Natural killer cell (primary cell): ENCODE measurements at places on chromosomes 1 and 21. TPM values are rescaled to one million over a fixed set of nuclear protein-coding genes. Genes with fewer than 3 reads are reported as not detected.

GRCh38 chr1:41954533-41954944 lies 35.8 kb upstream of the HIVEP3 start:
- DNase-seq, result no peak

- no peak for DNase-seq
Observed at GRCh38 chr1:233897325-233898162, 6.9 kb upstream of the SLC35F3 start.

- DNase-seq, result no peak
Observed at GRCh38 chr21:31064803-31065202, 26.5 kb upstream of the KRTAP19-8 start.

DNA sequence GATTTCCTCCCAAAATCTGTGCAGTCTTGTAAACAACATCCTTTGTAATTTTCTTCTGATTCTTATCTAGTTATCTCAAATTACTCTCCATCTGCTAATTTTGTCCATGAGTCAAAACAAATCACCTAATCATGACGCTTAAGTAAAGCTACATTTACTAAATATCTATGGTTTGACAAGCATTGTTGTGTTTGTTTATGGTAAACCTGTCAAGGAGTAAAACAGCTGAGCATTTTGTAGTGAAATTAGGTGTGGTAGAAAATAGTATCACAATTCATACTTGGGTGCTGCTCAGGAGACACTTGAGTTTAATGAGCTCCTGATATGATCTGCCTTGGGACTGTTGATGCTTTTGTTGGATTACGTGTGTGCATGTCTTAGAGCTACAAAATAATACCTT lies 11.6 kb downstream of the TIPRL start:
- no peak for DNase-seq

- DNase-seq, result no peak
Observed at GRCh38 chr1:75641325-75641724, 30.4 kb upstream of the SLC44A5 start.

- no peak for DNase-seq
Observed at GRCh38 chr1:20848162-20848561, 61.1 kb upstream of the HP1BP3 start.

DNA sequence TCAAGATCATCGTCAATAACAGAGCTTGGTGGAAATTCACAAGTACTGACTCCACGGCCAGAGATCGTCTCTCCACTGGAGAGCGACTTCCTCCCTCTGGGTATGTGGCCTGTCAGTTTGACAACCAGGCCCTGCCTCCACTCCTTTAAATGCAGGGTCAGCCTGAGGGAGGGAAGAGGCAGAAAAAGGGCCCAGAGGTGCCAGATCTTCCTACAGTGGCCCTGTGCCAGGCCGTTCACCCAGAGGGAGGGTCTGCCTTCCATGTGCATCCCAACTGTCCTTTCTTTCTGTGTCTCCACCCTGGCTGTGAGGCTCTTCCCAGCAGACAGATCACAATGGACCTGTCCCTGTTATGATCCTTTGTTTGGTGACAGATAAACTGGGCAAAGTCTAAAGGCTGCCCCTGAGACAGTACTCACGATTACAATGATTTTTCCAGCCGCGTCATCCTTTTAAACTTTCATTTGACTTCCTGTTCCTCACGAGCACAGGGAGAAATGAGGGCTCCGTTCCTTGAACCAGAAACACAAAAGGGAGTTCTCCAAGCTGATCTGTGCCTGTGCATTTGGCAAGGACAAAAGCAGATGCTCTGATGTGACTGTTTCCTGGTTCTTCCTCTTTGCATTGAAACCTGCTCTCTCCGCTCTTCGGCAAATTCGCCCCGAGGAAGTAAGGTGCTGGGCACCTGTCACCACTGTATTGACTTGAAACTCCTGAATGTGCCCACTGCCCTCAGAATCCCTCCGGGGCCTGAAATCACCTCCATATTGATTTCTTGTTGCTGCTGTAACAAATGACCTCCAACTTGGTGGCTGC lies 126.7 kb downstream of the PGBD5 start:
- DNase-seq, result no peak

GRCh38 chr1:38029685-38030511 lies 16.7 kb downstream of the POU3F1 start:
- peak; percentile 64 for DNase-seq

DNA sequence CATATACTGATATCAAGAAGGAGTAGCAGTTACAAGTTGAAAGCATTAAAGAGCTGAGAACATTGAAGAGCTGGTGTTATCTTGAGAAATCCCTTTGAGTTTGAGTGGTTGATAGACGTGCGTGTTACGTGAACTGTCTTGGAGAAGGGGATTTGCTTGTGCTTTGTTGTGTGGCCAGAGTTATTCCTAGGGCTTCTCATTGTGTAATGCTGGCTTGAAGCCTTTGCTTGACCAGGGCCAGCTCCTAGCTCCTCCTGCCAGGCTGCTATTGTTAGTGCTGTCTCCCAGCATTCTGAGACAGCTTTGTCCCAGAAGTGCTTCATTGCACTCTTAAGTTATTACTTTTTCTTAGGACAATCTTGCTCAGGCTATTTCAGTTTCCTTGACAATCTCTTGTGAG lies 116.2 kb upstream of the KCNK2 start:
- no peak for DNase-seq

DNA sequence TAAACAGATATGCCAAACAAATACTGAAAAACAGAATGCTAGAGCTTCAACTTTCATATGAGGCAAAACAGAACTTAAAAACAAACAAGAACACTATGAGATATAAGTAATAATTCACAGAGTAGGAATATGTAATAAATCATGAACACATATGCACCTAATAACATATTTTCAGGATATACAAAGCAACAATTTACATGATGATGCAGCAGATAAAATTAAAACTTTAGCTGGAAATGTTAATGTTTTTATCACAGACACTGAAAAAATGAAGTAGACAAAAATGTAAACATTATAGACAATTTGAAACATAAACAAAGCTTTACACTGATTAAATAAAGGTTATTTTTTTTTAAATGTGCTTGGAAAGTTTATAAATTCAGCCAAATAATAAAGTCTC lies 443.1 kb upstream of the NFIA start:
- no peak for DNase-seq

- no peak for DNase-seq
Observed at GRCh38 chr1:3429766-3430165, 24.7 kb upstream of the ARHGEF16 start.

- DNase-seq, result peak; percentile 11
Observed at GRCh38 chr1:52054496-52055065, 410 bp downstream of the TXNDC12 start.

DNA sequence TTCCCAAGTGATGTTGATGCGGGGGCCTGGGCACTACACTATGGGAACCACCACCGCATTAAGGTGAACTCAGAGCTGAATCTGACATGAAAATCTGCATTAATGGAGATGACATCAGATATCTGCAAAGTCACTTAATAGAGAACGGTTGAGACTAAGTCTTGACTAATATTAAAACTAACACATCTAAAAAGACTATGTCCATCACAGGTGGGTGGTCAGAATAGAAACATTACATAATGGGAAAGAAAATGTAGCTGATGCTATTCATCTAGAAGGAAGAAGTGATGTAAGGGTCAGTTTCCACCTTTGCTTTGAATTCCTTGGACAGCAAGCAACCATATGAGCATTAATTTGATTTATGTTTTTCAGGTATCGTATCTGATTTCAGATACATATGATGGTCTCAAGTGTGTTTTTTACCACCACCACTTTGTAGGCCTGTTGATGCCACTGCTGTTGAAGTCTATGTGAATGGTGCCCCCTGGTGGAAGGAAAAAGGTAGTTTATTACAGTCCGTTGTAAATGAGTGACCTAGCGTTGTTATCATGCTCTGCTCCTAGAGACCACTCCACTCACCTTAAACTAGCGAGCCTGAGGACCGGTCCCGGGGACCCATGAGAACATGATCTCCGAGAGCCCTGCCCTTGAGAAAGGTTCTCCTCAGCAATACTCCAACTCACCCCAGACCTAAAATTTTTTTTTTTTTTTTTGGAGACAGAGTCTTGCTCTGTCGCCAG lies 73.5 kb downstream of the BACH1 start:
- peak; percentile 88 for DNase-seq

- DNase-seq, result no peak
Observed at GRCh38 chr1:156776942-156777341, 9.6 kb downstream of the PRCC start.

DNA sequence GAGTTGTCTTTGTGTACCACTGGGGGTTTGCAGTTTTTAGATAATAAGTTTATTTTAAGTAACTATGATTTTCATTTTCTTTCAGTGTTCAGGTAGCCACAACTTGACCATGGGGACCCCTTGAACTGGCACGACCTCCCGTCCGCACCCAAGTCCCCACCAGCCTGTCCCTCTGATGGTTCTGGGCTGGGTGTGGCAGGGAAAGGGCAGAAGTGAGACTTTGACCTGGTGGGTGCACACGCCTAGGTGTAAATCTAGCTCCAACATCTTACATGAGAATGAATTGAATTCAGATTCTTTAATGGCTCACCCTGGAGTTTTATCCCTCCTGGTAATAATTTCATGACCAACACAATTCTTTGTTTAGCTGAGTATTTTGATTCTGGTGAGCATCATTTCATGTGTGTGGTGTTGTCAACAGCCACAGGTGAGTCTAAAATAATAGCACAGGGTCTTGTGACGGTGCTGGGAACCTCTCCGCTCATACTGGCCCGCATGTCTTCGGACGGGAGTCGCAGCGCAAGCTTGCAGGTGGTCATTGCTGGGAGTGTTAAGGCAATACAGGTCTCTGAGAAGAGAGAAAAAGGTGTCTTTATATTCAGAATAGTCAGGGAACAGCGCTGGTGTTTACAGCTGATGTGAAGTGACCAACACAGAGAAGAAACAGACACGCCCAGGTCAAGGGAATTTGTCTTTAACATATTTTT lies 50.8 kb upstream of the POFUT2 start:
- DNase-seq, result no peak

- DNase-seq, result peak; percentile 67
Observed at GRCh38 chr1:16243936-16244649, 7.1 kb upstream of the CPLANE2 start.

DNA sequence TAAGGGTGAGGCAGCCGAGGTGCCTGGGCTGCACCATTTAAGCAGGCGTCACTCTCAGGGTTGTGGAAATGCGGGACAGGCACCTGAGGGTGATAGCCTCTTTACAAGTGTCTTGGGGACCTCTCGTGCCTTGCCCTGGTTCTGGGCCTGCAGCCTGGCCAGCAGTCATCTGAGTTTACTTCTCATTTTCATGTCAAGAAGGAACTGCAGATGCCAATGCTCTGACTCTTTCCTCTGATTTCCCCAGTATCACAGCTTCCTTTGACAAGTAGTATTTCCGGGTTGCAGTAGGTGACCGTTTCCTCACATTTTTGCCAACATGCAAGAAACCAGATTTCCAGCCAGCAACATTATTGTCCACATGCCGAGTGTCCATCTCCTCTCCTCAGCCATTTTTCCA lies 286.9 kb downstream of the DISC1 start:
- DNase-seq, result no peak

DNA sequence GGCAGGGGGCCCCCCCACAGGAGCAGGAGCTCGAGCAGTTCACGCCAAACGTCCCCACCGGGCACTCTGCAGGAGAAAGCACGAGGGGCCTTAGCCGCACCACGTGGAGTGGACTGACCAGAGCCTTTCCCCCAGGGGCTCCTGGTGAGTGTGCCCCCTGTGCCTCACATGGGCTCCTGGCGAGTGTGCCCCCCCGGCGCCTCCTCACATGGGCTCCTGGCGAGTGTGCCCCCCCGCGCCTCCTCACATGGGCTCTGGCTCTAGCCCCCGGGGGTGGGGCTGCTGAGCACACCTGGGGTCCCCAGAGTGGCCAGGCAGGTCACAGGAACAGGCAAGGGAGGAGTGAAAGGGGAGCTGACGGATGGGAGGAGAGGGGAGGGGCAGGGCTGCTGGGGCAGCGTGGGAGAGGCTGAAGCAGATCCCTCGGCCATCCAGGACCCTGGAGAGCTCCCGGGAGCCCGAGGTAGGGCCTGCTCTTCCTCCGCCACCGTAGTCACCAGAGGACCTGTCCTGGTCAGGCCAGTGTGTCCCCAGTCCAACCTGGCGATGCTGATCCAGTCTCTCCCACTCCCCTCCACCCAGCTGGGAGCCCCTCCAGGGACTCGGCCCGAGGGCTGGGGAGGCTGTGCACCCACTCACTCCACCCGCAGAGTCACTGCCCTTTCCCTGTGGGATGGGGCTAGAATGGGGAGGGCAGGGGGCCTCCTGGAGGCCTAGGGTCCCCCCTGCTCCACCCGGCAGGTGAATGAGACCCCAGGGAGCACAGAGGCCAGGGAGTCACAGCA lies 47.6 kb downstream of the ARHGEF16 start:
- DNase-seq, result peak; percentile 31

DNA sequence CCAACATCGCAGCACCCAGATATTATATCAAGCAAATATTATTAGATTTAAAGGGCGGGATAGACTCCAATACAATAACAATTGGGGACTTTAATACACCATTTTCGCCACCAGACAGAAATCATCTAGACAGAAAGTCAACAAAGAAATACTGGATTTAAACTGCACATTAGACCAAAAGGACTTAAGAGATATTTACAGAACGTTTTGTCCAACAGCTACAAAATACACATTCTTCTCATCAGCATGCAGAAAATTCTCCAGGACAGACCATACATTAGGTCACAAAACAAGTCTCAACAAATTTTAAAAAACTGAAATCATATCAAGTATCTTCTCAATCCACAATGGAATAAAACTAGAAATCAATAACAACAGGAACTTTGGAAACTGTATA lies 121.2 kb downstream of the ACBD6 start:
- no peak for DNase-seq

- no peak for DNase-seq
Observed at GRCh38 chr1:84174051-84174556, 30.0 kb downstream of the PRKACB start.

DNA sequence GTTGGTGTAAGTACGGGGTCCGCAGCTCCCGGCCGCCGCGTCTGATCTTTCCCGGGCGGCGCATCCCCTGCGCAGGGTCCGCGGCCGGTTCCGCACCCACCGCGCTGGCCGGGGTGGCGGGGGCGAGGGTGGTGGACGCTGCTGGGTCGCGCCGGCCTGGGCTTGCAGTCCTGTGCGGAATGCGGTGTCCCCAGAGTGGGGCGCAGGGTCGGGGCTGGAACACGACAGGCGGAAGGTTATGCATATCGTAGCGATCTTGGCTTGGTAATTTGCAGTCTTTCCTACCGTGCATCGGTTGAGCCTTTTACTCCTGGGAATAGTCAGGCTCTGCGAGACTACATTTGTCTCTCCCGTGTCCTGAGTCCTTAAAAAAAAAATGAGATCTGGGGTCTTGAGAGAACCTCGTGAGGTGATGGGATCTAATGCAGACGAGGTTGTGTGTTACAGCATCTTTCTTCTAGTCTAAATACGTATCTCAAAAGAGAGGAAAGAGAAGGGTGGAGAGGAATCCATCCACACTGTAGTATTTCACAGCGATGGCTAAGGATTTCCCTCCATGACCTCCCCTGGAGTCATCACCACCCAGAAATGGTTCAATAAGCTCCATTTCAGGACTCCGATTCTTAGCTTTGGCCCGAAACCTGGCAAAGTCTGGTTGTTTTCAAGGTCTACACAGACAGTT lies 572 bp downstream of the ATP1B1 start:
- peak; percentile 32 for DNase-seq

GRCh38 chr1:235057385-235058306 lies 71.0 kb downstream of the TOMM20 start:
- DNase-seq, result no peak

Gene OR2T35
- not detected for total RNA-seq

Gene NTMT2
- total RNA-seq, result not detected

Gene ETS2
- total RNA-seq, result 36.9 TPM

Gene CFAP107
- not detected for total RNA-seq

Gene KRTAP19-1
- not detected for total RNA-seq

Gene CFHR2
- total RNA-seq, result not detected

Gene NBPF14
- total RNA-seq, result 53.3 TPM

Gene TNNT2
- total RNA-seq, result not detected

Gene PTCH2
- 2.4 TPM for total RNA-seq

Gene FHL3
- 53.6 TPM for total RNA-seq

Gene PYHIN1
- total RNA-seq, result 171 TPM

Gene HSF2BP
- total RNA-seq, result not detected

Gene NTNG1
- not detected for total RNA-seq

Gene AIRE
- total RNA-seq, result not detected
